ENCODE measurements at places on chromosomes 3 and 15.

DNA sequence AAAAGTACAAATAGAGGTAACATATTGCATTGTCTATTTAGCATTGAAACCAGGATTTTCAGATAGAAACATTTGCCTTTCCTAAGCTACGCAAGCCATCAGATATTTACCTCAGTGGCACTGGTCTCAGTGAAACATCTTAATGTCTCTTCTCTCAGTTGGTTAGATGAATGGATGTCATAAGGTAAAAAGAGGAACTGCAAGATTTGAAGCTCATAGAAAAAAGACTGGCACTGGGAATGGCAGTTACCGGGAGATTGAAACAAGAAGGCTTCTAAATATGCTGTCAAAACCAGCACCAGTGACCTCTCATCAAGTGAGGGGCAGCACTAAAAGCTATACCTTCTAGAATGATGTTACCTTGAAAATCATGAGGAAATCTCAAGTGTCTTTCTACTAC lies 486.4 kb downstream of the FHIT start:
- DNase-seq, result no peak

- no peak for DNase-seq
Observed at GRCh38 chr3:112403103-112403502, 70.1 kb downstream of the CD200 start.

DNA sequence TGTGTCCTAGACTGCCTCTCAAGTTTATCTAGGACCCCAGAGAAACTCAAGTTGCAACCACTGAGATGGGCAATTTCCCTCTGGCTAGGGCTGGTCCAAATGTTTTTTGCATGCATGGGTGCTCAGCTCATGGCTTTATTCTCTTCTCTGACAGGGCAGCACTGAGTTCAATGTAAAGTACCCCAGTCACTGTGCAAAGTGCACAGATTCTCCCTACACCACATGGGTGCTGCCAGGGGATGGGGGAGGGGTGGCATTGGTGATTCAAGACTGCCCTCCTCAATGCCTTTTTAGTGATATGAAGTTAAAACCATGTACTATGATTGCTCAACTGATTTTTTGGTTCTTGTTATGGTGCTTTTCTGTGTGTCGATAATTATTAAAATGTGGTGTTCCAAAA lies 14.8 kb upstream of the RAD51 start:
- DNase-seq, result no peak

DNA sequence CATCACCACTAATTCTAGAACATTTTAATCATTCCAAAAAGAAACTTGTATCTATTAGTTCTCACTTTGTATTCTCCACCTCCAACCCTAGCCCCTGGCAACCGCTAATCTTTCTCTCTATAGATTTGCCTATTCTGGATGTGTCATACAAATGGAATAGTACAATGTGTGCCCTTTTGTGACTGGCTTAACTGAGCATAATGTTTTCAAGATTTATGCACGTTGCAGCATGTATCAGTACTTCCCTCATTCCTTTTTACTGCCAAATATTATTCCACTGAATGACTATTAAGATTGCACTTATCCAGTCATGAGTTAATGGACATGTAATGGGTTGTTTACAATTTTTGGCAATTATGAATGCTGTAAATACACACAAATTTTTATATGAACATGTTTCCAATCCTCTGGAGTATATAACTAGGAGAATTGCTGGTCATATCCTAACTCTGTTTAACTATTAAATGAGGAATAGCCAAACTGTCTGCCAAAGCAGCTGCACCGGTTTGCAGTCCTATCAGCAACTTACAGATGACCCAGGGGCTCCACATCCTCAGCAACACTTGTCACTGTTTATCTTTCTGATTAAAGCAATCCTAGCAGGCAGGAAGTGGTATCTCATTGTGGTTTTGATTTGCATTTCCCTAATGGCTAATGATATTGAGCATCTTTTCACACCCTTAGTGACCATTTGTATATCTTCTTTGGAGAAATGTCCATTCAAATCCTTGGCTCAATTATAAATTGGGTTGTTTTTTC lies 42.9 kb downstream of the DCUN1D1 start:
- DNase-seq, result no peak

DNA sequence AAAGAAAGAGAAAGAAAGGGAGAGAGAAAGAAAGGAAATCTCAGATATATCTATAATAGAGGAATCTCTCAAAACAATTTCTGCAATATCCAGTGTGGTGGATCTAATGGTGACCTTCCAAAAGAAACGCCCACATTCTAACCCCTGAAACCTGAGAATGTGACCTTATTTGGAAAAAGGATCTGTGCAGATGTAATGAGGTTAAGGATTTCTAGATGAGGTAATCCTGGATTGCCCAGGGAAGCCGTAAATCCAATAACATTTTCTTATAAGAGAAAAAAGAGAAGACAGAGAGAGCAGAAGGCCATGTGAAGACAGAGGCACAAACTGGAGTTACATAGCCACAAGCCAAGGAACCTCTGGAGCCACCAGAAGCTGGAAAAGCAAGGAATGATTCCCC lies 307.6 kb downstream of the ZBTB20 start:
- DNase-seq, result no peak

DNA sequence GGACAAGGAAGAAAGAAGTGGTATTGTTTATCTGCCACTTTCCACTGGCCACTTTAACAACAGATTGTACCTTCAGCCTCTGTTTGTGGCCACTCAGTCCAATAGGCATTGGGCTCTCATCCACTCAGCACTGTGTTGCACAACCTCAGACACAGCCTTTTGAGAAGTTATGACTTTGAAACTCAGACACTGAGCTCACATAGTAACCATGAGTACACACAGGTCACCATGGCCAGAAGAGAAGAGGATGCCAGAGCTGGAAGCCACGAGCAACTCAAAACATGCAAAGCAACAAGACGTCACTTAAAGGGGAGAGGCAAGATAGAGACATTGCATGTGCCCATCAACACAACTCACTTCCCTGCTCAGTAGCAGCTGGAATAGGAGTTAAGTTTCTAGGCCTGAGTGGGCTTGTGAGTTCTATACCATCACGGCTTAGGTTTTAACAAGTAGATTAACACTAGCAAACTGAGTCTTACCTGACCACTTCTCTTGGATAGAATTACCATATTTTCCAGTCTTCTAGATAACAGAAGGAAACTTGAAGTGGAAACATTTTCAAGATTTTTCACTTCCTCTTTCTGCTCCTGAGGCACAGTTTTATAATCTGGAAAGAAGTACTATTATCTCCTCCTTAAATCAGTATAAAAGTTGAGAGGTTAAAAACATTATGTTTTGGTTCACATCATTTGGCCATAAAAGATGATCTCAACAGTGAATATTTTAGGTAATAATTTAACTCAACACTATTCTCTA lies 103.5 kb downstream of the IMPG2 start:
- no peak for DNase-seq

DNA sequence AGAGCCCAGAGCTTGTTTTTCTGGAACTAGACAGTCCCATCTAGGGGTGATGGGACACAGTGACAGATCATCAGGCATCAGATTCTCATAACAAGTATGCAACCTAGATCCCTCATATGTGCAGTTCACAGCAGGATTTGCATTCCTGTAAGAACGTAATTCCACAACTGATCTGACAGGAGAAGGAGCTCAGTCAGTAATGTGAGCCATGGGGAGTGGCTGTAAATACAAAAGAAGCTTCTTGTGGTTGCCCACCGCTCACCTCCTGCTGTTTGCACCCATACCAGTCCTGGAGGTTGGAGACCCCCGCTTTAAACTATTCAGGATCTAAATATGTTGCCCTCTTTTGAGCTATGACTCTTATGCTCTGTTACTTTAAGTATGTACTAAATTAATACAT lies 167.3 kb downstream of the ALCAM start:
- DNase-seq, result no peak

- no peak for DNase-seq
Observed at GRCh38 chr3:78268716-78269668, 1229.1 kb downstream of the ROBO2 start.

- DNase-seq, result no peak
Observed at GRCh38 chr3:108472001-108472591, 38.3 kb downstream of the MYH15 start.

GRCh38 chr15:32837935-32838334 lies 120.1 kb downstream of the GREM1 start:
- no peak for DNase-seq

DNA sequence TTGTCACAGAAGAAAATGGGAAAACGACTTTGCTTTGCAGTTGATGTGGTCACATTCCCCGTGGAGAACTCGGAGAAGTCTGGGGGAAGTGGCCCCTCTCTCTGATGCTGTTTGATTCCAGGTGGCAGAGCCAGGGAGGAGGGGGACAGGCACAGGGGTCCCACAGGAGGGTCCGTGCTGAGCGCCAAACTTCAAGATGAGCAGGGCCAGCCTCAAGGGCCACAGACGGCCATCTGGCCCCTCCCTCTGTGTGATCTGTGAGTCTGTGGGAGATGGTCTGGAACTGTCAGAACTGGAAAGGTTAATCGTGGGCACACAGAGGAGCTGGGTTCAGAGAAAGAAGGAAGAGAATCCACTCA lies 23.1 kb upstream of the CORO2B start:
- DNase-seq, result no peak

GRCh38 chr15:101054991-101055390 lies 135.8 kb downstream of the LRRK1 start:
- DNase-seq, result no peak
